ENCODE measurements at places on chromosomes 12 and 14.

DNA sequence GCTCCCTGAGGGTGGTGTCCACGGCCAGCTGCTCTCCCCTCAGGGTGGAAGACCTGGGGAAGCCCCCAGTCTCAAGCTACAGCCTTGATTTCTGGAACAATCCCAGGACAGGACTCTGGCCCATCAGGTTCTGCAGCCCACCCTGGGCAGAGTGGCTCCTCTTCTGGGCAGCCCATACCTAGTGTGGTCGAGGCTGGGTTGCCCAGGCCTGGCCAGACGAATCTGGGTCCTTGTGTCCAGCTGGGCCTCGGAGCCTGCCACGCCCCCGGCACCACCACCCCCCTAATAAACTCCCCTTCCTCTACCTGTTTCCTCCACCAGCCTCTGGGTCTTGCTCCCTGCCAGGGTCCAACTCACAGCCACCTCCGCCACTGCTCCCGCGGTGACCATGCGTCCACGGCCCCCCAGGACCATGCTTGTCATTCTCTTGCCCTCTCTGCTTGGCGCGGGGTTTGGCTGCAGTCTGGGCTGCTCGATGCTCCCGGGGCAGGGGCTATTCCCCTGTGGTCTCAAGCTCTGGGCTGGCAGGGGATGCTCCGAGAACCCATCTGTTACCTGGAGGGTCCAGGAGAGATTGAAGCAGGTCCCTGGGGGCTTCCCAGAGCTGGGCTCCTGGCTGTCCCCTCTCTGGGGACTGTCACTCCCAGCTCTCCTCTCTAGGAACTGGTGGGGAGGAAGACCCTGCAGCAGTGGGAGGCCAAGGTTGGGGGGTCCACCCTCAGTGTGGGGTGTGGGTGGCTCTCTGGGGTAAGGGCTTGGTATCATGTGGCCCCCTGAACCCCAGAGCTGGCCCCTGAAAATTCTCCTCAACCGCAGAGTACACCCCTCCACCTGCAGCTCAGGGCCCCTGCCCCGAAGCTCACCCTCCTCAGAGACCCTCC lies 8.7 kb upstream of the GPR132 start:
- H3K36me3 ChIP-seq = no peaks in the 10 kb centered on the region
- H3K27me3 ChIP-seq = peaks cover 7% of the 10 kb centered on the region
- no peak for DNase-seq
- no peak overlapping the region for H3K4me3 ChIP-seq
- H3K27ac ChIP-seq = no peak overlapping the region
- H3K4me1 ChIP-seq = peaks cover 47% of the 10 kb centered on the region

GRCh38 chr12:30016540-30017055 lies 232.9 kb upstream of the TMTC1 start:
- DNase-seq = no peak
- no peaks in the 10 kb centered on the region for H3K4me1 ChIP-seq
- H3K27me3 ChIP-seq = no peaks in the 10 kb centered on the region
- no peaks in the 10 kb centered on the region for H3K36me3 ChIP-seq
- H3K4me3 ChIP-seq = no peak overlapping the region

DNA sequence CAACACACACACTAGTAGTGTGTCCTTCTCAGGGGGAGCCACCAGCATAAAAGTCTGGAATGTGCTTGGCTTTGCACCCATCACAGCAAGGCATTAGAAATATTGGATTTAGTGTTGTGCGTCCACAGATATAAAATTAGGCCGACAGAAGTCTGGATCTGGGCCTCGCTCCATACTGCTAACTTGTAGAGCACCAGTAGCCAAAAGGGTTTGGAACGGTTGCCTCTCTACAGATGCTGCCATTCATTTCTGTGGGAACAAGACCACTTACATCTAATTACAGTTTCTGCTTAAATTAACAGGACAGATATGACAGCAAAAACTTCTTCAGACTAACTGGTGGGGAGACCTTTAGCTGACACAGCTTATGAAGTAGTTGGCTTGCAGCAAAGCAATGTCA lies 94.2 kb downstream of the EXOC5 start:
- peaks cover 19% of the 10 kb centered on the region for H3K27me3 ChIP-seq
- no peaks in the 10 kb centered on the region for H3K4me1 ChIP-seq
- no peak overlapping the region for H3K27ac ChIP-seq

- H3K4me1 ChIP-seq = no peaks in the 10 kb centered on the region
- H3K4me3 ChIP-seq = no peak overlapping the region
- H3K27ac ChIP-seq = no peak overlapping the region
Measured at GRCh38 chr12:81128930-81129554, 51.2 kb downstream of the ACSS3 start.

DNA sequence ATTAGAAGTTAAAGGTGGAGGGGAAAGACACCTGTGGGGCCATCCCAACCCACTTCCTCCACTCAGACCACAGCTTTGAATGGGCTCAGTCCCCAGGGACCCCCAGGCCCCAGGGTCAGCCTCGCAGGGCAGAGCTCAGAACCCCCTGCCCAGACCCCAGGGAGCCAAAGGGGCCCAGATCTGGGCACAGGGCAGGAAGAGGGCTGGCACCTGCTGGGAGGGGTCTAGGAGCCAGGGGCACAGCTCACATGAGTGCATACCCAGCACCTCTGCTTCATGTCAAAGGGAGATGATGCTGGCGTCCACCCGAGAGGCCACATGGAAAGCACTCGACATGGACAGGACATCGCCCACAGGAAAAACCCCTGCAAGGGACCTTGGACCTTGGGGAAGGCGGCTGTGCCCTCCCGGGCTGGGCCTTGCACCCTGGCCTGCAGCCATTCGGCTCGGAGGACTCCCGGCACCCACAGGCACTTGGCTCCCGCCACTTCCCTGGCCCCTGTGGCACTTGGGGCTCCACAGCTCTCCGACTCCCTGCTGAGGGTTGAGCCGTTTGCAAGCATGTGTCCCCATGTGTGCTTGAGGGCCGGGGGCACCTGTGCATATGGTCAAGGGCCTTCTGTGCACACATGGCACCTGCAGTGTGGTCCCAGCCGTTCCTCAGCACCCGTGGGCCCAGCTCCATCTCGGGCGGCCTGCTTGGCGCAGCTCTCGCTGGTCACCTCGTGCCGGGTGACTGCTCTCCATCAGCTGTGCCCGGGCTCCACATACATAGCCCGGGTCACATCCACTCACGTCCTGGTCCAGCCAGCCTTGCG lies 7.8 kb upstream of the AMN start:
- H3K27ac ChIP-seq = no peak overlapping the region
- no peak overlapping the region for H3K4me3 ChIP-seq
- no peak for DNase-seq
- H3K27me3 ChIP-seq = no peaks in the 10 kb centered on the region
- H3K36me3 ChIP-seq = no peaks in the 10 kb centered on the region
- peaks cover 2% of the 10 kb centered on the region for H3K4me1 ChIP-seq

DNA sequence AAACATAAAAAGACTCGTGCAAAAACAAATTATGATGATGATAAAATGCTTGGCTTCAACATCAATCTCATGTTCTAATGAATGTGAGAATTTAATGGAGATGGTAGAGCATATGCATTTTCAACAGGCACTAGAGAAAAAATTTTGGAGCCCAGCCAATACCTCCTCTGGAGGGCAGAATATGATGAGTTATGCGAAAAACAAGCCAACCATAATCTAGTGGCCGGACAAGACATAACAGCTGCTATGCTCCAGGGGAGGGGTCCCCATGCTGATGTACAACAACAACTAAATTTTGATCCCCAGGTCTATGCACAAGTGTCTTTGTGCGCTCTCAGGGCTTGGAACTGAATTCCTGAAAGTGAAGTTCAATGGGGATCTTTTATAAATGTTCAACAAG lies 1197.5 kb downstream of the LRFN5 start:
- no peaks in the 10 kb centered on the region for H3K4me1 ChIP-seq
- H3K36me3 ChIP-seq = no peaks in the 10 kb centered on the region
- no peak overlapping the region for H3K4me3 ChIP-seq
- no peak for DNase-seq

DNA sequence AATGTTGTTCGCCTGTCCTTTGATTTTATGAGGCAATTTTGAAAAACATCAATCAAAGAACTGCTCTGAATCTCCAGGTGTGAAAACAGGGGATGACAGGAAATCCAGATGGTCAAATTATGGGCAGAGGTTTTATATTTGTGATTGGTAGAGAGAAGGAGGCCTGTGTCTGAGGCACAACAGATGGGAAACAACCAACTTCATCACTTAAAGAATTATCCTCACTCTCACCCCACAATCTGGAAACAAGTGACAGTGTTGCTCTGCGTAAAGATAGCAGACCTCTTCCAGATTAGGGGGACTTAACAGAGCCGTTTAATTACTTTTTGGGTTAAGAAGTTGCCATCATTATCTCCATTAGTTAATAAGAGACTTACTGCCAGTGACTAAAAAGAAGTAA lies 64.1 kb upstream of the EGLN3 start:
- DNase-seq = no peak
- no peak overlapping the region for H3K27ac ChIP-seq
- H3K36me3 ChIP-seq = peaks cover 27% of the 10 kb centered on the region
- peaks cover 25% of the 10 kb centered on the region for H3K27me3 ChIP-seq
- H3K4me1 ChIP-seq = peaks cover 52% of the 10 kb centered on the region

- peaks cover 20% of the 10 kb centered on the region for H3K36me3 ChIP-seq
- H3K4me1 ChIP-seq = peaks cover 29% of the 10 kb centered on the region
- H3K4me3 ChIP-seq = no peak overlapping the region
- no peak for DNase-seq
- no peaks in the 10 kb centered on the region for H3K27me3 ChIP-seq
Measured at GRCh38 chr14:68840454-68840853, 47.6 kb upstream of the ZFP36L1 start.

DNA sequence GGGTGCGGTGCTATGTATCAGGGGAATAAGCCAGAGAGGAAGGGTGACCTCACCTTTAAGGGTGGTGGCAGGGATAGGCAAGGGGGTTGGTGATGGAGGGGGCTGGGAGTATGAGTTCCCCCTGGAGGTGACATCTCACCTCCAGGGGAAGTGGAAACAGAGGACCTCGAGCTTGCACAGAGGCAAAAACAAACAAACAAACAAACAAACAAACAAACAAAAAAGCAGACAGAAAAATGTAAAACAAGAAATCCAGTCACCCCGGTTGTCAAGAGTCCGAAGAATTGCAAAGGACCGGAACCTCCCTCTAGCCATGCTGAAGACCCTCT lies 112.2 kb upstream of the MYL2 start:
- peak overlapping the region; percentile 68 for H3K27ac ChIP-seq
- peaks cover 13% of the 10 kb centered on the region for H3K4me1 ChIP-seq
- H3K36me3 ChIP-seq = no peaks in the 10 kb centered on the region
- peaks cover 64% of the 10 kb centered on the region for H3K27me3 ChIP-seq
- DNase-seq = no peak
- H3K4me3 ChIP-seq = peak overlapping the region; percentile 36

DNA sequence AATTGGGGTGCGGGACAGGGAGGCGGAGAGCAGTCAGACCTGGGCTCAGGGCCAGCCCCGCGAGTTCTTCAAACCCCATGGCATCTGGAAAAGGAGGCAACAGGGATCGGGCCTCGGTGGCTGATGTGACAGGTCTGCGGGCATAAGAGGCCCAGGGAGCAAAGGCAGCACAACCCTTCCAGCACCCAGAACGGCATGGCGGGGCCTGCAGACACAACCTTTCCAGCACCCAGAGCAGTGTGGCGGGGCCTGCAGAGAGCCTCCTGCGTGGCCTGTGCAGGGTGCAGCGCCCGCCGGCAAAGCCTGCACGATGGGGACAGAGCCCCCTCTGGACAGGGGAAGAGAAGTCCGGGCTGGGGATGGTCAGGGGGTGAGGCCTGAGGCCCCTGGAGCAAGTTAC lies 26.2 kb upstream of the TRAF3 start:
- no peak overlapping the region for H3K27ac ChIP-seq
- no peaks in the 10 kb centered on the region for H3K4me1 ChIP-seq
- DNase-seq = no peak
- no peaks in the 10 kb centered on the region for H3K27me3 ChIP-seq
- H3K36me3 ChIP-seq = no peaks in the 10 kb centered on the region
- no peak overlapping the region for H3K4me3 ChIP-seq

DNA sequence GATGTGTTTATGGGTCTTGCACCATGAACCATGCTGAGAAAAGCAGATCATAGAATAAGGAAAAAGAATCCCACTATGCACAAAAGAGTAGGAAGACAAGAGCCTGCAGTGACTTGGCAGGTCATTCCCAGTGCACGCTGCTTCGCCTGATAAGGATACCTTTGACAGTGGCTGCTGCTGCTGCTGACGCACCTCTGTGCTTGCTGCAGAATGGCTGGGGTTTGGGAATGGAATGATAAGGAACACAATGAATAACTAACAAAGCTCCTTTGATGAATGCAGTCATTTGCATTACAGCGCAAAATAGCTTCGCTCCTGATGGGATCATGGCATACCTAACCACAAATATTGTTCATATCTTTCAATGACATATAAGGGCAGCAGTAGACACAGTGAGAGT lies 278.7 kb downstream of the PDZRN4 start:
- H3K4me3 ChIP-seq = no peak overlapping the region
- no peak overlapping the region for H3K27ac ChIP-seq
- DNase-seq = no peak
- H3K36me3 ChIP-seq = no peaks in the 10 kb centered on the region

GRCh38 chr14:63478010-63478409 lies 65.2 kb downstream of the PPP2R5E start:
- H3K27me3 ChIP-seq = no peaks in the 10 kb centered on the region
- DNase-seq = peak; percentile 58
- H3K4me1 ChIP-seq = peaks cover 50% of the 10 kb centered on the region
- H3K4me3 ChIP-seq = peak overlapping the region; percentile 40
- H3K36me3 ChIP-seq = peaks cover 9% of the 10 kb centered on the region

GRCh38 chr14:104250175-104250574 lies 111.8 kb downstream of the KIF26A start:
- no peaks in the 10 kb centered on the region for H3K36me3 ChIP-seq
- no peak for DNase-seq
- no peaks in the 10 kb centered on the region for H3K4me1 ChIP-seq
- no peak overlapping the region for H3K27ac ChIP-seq
- H3K4me3 ChIP-seq = no peak overlapping the region
- H3K27me3 ChIP-seq = no peaks in the 10 kb centered on the region

DNA sequence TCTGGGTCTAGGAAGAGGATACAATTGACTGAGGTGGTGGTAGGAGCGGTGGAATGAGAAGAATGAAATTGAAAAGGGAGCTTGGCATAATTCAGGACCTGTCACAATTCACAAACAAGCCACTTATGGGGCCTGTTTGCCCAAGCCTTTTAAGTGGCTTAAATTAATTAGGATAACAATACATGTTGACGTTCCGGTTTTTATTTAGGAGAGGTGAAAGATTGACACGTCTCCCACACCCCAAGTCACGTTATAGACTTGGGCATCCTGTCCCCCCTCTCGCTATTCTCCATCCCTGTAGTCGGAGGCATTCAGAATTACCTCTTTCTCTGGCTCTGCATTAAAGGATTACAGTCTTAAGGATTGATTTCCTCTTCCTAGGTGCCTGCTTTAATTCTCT lies 954 bp upstream of the CALCOCO1 start:
- H3K27ac ChIP-seq = peak overlapping the region; percentile 95
- H3K4me1 ChIP-seq = peaks cover 29% of the 10 kb centered on the region
- peaks cover 5% of the 10 kb centered on the region for H3K27me3 ChIP-seq
- no peak for DNase-seq
- H3K36me3 ChIP-seq = peaks cover 6% of the 10 kb centered on the region
